ENCODE measurements at places on chromosomes 2 and 18.
A peak's percentile ranks its signal among the peaks of the same experiment; 100 is the strongest.

DNA sequence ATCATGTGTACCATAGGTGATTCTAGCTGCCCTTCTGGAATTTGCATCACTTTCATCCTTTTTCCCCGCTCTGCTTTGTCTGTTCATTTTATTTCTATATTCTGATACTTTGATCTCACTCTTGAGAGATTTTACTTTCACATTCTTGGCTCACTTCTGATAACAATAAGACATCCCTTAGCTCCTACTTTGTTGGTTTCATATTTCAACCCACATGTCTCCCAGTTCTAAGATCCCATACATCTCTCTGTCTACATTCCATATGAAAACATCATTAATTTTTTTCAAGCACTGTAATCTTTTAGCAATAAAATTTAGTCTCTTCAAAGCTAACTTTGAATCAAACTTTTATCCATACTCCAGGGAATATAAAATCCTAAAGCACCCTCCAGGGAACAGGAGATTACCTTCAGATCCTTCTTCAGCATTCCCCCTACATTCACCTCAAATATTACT lies 75.6 kb downstream of the COL3A1 start:
- no peak for DNase-seq

- DNase-seq, result no peak
Measured at GRCh38 chr2:99545604-99546003, 55.8 kb upstream of the REV1 start.

- DNase-seq, result no peak
Measured at GRCh38 chr2:192159208-192159607, 35.5 kb downstream of the TMEFF2 start.

DNA sequence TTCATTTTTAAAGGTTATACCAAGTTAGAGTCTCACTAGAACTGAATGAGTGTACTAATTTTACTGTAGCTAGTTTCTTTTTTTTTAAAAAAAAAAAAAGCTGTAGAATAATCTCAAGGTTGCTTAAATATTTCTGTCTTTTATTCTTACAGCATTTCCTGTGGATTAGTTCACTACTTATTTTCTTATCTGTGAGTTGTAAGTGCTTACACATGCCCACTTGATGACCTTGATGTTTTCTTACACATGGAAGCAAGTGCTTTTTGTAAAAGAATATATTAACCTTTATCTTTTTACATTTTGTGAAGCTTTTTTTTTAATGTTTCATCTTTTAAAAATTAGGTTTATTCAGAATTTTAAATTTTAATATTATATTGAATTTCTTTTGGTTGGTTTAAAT lies 57.8 kb downstream of the MSH2 start:
- no peak for DNase-seq

- no peak for DNase-seq
Measured at GRCh38 chr18:31120594-31120993, 18.4 kb upstream of the DSC2 start.

- DNase-seq, result no peak
Measured at GRCh38 chr2:119699016-119699606, 20.1 kb downstream of the TMEM177 start.

DNA sequence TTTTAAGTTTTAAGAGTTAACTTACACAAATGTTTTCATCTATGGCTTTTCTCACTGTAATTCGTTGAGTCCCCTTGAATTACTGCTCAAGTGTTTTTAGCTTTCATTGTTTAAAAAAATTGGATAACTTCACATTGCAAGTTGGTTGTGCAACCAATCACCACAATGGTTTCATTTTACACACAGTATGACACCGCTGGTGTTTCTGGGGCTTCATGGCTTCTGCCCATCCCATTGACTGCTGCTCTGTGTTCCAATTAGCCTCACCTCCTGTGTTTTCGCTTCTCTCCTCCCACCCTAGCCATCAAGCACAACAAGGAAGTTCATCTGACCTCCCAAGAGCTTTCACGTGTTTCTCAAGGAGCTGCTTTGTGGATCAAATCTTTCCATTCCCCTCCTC lies 199.1 kb upstream of the CHAC2 start:
- no peak for DNase-seq

GRCh38 chr2:145807968-145808367 lies 1288.0 kb upstream of the ZEB2 start:
- no peak for DNase-seq

DNA sequence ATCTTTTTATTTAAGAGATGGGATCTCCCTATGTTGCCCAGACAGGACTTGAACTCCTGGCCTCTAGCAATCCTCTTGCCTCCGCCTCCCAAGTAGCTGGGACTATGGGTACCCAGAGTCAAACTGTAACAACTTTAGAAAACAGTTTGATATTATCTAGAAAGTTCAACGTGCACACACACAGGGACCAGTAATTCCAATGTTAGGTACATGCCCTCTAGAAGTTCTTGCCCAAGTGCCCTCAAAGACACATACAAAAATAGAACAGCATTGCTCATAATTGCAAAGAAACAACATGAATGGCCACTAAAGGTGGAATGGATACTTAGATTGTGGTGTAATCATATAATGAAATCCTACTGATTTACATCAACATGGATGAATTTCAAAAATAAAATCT lies 12.6 kb upstream of the LPIN2 start:
- DNase-seq, result no peak

GRCh38 chr2:95012881-95013550 lies 12.5 kb upstream of the MAL start:
- peak; percentile 19 for DNase-seq

GRCh38 chr2:191501561-191502168 lies 176.3 kb upstream of the NABP1 start:
- DNase-seq, result no peak

GRCh38 chr2:239290618-239291474 lies 110.0 kb downstream of the HDAC4 start:
- DNase-seq, result no peak

DNA sequence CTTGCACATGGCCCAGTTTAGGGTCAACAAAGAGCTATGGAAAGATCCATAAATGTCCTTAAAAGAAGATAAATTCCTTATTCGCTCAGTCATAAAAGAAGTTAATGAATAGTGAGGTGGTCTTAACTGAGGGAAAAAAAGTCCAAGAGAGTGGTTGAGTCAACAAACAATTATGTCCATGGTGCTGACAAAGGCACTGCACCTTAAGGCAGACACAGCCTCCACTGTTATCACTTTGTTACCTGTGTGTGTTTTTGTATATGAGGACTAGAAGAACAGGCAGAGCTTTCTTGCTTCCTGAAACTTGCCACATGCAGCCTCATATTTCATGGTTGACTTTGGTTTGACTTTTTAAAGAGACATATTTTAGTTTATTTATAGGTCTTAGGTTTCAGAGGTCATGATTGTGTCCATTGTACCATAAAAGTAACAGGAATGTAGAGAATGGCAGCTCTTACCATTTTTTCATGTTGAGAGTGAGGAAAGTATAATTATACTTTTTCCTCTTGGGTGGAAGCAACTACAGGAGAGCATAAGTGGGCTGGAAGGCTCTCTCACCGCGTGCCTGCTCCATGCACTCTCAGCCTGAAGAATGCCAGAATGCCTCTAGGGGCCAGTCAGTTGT lies 93.6 kb downstream of the XRCC5 start:
- DNase-seq, result no peak

GRCh38 chr18:63001861-63002260 lies 286.5 kb downstream of the PHLPP1 start:
- DNase-seq, result no peak

- DNase-seq, result no peak
Measured at GRCh38 chr2:130154773-130155765, 10.2 kb upstream of the CCDC74B start.

GRCh38 chr18:36442717-36443116 lies 145.2 kb downstream of the FHOD3 start:
- DNase-seq, result no peak

DNA sequence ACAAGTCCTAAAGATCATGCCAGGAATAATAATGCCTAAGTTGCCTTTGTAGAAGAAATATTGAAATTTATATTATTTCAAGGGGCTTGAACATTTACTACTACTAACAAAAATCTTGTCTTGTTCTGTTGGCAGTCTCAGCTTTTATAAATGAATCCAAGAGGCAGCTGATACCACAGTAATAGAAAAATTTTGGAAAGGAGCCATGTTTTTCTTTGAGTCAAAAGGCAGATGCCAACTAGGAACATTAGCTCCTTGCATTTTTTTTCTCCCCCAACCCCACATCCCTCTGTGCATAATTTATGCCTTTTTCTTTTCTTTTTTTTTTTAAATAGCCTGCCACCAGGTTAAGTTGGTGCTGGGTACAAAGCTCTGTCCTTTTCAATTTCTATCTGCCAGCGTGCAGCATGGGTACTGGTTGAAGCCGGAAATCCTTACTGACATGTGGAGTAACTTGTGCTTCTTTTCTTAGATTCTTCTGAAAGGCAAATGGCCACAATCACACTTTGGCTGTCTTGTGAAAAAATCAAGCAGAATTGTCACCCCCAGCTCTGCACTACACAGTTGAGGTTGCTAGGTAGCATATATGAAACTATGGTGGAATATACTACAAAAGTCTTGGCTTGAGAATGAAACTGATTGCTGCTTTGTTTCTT lies 98.8 kb downstream of the RHBDD1 start:
- DNase-seq, result no peak

DNA sequence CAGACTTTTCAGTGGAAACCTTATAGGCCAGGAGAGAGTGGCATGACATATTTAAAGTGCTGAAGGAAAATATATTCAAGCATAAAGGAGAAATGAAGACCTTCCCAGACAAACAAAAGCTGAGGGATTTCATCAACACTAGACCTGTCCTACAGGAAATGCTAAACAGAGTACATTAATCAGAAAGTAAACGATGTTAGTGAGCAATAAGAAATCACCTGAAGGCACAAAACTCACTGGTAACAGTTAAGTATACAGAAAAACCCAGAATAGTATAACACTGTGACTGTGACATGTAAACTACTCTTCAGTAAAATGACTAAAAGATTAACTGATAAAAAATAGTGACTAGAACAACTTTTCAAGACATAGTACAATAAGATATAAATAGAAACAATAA lies 87.4 kb downstream of the ATP8B1 start:
- no peak for DNase-seq

DNA sequence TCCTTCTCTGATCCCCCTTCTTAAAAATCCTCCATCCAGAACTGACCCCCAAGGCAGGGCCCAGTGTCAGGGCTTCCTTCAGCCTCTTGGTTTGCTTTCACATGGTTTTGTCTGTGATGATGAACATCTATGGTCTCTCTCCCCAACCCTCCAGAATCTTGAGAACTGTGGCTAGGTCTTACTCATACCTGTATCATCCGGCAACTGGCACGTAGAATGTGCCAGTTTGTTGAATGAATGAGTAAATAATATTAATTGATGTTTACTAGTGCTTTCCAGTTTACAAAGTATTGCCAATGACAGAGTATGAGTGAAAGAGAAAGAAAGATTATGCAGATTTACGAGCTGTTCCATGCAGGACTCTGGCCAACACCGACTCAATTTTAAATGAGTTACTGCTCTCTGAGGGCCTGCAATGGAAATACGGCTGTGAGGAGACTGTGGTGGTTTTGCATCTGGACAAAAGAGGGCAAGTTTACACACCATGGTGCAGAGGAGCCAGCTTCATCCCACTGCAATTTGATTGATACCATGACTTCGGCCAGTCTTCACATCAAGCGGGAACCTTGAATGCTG lies 29.9 kb upstream of the TRIB2 start:
- no peak for DNase-seq

GRCh38 chr18:3485153-3486149 lies 35.5 kb downstream of the TGIF1 start:
- no peak for DNase-seq

DNA sequence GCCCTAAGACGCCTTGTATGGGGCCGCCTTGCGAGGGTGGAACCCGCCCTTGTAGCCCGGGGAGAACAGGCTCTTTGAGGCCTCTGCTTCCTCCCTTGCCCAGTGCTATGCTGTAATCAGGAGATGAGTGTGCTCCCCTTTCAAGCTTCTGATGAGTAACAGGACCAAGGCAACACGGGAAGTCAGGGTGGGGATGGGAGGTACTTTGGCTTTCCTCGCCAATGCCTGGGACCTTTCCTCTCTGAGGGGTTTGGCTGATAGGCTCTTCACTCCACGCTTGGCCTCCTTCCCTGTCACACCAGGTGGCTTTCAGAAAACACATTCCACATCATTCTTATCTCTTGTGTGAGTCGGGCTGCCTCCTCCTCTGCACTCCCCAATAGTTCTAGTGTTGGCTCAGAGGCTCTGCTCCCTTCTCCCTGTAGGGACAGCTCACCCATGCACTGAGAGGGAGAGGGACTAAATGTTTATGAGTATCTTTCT lies 223.7 kb upstream of the TRIB2 start:
- peak; percentile 59 for DNase-seq

GRCh38 chr2:164697688-164698461 lies 76.6 kb upstream of the GRB14 start:
- DNase-seq, result no peak

- DNase-seq, result no peak
Measured at GRCh38 chr2:235170536-235171521, 219.0 kb downstream of the SH3BP4 start.

GRCh38 chr18:79441420-79441819 lies 45.7 kb downstream of the NFATC1 start:
- DNase-seq, result no peak

DNA sequence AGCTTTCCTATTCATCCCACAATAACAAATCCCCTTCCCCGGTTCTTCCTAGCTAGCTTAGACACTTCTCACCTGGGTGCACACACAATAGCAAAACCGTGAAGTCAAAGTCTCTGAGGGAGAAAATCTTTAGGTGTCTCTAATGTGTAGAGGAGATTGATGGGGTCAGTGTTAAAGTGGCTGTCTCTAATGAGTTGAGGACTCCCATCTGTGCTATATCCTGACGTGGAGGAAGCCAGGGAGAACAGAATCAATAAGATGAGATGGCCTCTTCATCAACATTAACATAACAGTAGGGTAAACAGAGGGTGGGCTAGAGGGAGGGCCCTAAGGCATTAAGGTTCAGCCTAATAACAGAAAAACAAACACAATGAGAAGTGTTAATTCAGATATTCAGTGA lies 120.4 kb downstream of the SLC5A7 start:
- DNase-seq, result no peak

DNA sequence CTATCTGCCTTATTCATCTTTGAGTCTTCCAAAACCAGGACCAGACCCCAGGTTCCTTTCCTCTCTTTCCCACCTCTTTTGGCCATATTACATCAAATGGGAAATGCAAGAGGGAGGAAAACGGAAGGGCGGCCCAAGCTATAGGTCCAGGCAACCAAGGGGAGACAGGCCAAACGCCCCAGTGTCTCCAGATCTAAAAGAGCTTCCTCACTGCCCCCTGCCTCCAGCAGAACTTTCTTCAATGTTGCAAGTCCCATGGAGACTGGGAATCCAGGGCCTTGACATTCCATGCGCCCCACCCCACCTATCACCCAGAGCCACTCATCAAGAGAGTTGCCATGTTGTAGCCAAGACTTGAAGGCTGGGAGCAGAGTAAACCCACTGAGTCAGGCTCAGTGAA lies 15.4 kb downstream of the TNS1 start:
- no peak for DNase-seq

- no peak for DNase-seq
Measured at GRCh38 chr2:196617430-196617829, 22.1 kb upstream of the CCDC150 start.
